ENCODE measurements at places on chromosomes 6 and 20.
A peak's percentile ranks its signal among the peaks of the same experiment; 100 is the strongest.

- DNase-seq = peak; percentile 54
Measured at GRCh38 chr6:50707652-50708300, 5.5 kb upstream of the TFAP2D start.

DNA sequence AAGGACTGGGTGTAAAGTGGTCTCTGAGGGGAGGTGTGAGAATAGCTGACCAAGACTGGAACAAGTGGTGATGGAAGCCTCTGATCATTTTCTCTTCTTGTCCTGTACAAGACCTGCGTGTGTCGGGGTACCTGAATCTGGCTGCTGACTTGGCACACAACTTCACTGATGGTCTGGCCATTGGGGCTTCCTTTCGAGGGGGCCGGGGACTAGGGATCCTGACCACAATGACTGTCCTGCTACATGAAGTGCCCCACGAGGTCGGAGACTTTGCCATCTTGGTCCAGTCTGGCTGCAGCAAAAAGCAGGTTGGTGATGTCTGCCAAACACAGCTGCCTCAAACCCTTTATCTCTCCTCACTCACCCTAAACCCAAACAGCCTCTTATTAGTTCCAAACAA, 1.7 kb upstream of the HSD17B8 start:
- no peak for DNase-seq

DNA sequence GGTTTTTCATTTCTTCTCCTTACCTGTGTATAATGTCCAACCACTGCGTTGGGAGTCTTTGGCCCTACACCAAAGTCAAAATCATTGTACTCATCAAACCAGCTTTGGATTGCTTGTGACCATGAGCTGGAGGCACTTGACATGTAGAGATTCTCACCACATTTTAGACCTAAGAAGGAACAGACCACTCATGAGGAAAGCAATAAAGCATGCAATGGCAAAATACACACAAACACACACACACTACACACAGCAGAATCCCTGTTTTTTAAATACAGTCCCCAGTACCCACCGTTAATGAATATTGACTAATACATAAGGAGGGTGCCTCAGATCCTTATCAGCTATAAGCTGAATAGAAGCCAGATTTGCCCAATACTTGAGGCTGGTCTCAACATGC, 10.5 kb downstream of the CRISP3 start:
- no peak for DNase-seq

- DNase-seq = no peak
Measured at GRCh38 chr20:34952671-34953070, 2.9 kb downstream of the GSS start.
